Suppressor macrophage (primary cell): ENCODE measurements at places on chromosomes 2 and 18.

GRCh38 chr2:24793761-24794435 is 673 bp downstream of the CENPO start:
- peak; percentile 9 for DNase-seq

GRCh38 chr2:230441227-230441897 is 25.4 kb downstream of the SP100 start:
- DNase-seq = no peak

DNA sequence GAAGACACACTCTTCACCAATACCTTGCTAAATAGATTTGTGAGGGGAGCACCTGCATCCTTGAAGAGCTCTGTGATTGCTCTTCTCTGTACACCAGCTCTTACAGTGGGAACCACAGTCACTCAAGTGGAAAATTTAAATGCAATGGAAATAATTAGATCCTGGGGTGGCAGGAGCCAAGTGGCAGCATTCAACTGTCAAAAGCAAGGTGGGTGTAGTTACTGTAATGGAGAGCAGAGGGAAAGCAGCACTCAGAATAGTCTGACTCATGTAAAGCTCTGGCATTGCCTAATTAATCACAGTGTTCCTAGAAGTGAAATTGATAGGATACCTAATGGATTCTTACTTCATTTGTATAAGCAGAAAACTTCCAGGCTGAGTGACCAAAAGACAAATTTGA is 245.8 kb downstream of the KCNE4 start:
- DNase-seq = no peak

DNA sequence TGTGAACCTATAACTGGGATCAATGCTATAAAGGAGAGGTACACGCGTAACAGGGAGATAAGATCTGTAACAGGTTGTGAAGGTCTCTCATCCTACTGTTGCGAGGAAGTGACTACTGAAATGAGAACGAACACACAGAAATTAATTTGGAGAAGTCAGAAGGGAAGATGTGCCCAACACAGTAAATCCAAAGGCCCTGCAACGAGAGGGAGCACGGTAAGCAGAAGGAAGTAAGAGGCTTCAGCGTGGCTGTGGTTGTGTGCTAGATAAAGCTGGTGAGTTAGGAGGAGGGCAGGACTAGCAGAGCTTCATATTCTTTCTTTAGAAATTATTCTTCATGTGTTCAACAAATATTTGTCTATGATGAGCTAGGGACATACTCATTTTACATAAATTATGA is 2.5 kb upstream of the ATG16L1 start:
- DNase-seq = peak; percentile 79

DNA sequence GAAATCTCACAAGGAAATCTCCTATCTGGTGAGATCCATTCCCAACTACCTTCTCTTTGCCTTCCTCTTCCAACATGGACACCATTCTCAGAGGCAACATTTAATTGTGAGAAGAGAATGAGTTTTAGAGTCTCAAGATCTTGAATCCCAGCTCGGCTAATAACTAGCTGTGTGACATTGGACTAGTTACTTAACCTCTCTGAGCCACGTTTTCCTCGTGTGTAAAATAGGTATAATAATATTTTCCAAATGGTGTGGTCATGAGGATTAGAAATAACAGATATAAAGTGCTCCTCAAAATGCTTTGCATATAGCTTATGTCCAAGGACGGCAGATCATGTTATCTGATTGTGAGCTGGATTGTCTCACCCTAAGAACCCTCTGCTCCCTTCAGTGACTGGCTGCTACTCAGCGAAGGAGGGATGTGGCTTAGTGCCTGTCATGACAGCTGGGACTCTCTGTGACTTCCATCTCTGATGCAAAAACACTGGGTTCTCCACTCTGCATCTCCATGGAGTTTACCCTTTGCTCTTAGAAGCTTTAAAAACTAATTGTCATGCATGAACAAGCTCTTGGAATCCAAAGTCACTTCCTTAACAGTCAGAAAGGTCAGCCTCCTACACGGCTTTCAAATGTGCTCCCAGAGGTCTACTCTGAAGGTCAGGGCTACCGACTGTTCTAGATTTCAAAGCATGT is 38.4 kb upstream of the MRPL19 start:
- no peak for DNase-seq

GRCh38 chr2:82158150-82158549 is 1853.6 kb upstream of the LRRTM1 start:
- no peak for DNase-seq
